ENCODE measurements at places on chromosomes 7 and 10.

GRCh38 chr7:46291601-46292150 lies 370.6 kb upstream of the IGFBP3 start:
- no peak for DNase-seq

DNA sequence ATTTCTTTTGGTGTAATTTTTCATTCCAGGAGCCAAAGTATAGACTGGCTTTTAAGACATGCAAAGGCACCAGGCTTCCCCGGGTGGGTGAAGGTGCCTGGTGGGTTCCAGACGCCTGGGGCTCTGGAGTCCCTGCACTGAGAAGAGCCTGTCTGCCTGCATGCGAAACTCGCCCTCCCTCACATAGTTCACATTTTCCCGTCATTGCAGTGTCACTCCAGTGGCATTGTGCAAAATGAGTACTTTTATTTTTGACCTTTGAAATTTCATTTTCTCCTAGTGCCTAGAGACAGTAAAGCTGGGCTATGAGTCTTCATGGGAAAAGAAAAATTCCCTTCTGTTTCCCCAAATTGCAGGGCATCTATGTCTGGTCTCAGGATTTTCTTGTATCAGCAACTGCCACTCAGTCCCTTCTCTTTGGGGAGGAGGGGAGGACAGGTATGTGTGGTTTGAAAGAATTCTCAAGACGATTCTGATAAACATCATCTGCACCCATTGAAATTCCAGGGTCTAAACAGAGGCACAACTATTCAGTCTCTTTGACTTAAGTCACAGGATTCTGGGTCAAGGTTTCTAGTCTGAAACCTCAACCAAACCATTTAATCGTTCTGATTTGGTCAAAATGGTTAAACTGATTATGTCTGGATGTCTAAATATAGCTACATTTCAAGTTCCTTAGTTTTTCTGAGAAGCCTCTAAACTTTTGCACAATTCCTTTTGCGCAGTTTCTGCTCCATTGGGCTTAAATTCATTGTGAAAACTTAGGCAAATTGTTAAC lies 107.8 kb downstream of the CYP26A1 start:
- DNase-seq = no peak

DNA sequence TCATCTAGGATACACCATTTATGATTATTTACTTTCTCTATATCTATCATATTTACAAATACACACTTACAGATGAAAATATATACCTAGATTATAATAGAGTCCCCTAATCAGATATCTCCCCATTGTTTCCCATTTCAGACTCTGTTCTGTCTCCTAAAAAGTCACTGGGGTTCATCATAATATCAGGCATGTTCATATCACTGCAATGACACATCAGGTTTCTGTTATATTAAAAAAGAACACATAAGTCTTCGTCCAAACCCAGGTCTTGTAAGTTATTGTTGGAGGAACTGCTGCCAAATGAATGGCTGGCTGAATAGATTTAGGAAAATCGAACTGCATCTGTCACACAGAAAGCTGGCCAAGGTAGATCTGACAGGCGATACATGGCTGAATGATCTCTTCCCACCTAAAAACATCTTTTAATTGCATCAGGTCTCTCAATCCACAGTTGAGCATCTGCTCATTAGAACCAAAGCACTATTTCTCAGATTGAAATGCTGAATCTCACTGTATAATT lies 178.7 kb downstream of the CACNA2D1 start:
- DNase-seq = no peak

GRCh38 chr10:110644598-110645462 lies 694 bp downstream of the RBM20 start:
- no peak for DNase-seq

- no peak for DNase-seq
Measured at GRCh38 chr10:91046869-91047268, 126.0 kb upstream of the ANKRD1 start.

DNA sequence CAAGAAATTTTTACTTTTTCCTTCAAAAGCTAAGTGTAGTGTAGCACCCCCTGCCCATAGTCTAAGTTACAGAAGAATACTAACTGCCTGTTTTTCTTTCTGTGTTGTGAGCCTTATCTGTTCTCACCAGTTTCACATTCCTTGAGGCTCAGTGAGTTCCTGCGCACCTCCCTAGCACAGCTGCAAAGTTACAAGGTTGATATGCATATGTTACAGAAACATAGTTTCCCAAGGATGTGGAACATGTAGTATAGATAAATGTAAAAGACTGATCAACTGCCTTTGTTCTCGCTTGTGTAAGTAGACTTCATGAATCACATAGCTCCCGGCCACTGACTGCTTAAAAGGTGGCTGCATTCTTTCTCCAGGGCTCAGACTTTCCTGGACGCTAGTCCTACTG lies 6.7 kb upstream of the ZNF33B start:
- DNase-seq = no peak

DNA sequence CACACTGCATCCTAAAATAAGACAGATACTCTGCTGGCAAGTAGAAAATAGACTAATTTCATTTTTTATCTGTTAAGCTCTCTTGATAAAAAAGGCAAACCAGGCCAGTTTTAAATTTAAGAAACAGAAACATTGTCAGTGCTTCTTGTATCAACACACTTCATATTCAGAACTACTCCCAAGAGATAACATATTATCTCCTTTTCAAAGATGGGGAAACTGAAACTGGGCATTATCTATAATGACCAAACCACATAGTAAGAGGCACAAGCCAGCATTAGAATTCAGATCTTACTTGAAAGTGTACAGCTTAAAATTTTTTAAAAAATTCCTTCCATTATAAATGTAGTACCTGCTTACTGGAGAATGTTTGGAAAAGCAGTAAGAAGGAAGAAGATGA lies 14.7 kb downstream of the SRI start:
- DNase-seq = no peak

All from activated CD4-positive, alpha-beta T cell treated with anti-CD3 and anti-CD28 coated beads for 24 hours (primary cell).